ENCODE measurements at places on chromosomes 1 and 21. TPM values are rescaled to one million over a fixed set of nuclear protein-coding genes. Genes with fewer than 3 reads are reported as not detected.

- peak; percentile 14 for DNase-seq
Observed at GRCh38 chr1:226985239-226985838, 45.2 kb downstream of the COQ8A start.

GRCh38 chr1:151828921-151829320 lies 2.7 kb downstream of the RORC start:
- DNase-seq, result no peak

GRCh38 chr1:38686167-38686926 lies 173.2 kb downstream of the RRAGC start:
- no peak for DNase-seq

- DNase-seq, result no peak
Observed at GRCh38 chr1:168300626-168301025, 19.9 kb downstream of the TBX19 start.

DNA sequence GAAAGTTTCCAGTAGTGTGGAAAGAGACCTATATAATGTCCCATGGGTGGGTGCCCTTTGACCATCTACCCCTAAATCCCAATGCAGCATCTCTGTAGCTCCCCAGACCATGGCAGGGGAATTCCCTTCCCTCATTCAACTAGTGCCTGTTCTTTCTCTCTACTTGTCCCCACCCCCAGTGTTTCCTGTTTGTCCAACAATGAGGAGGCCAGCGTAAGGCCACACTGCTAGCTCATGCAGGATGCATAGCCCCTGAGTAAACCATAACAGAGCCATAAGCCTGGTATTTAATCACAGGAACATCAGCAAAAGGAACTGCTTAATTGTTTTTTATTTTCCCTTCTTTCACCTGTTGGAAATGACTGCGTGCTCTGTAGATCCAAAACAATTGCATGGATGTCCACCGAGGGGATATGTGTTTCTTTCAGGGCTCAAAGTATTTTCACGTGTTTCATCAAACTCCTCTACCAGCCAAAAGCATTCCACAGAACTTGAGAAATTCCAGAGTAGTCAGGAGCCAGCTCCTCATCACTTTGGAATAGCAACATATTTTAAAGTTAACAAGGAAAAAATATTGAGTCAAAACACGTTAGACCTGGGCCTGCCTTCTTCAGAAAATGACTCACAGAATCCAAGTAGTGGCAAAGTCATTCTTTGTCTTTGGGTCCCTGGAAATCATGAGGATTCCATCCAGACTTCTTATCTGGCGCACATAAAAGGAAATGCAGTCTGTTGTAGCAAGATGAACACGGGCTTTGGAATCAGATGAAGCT lies 162.5 kb upstream of the SGIP1 start:
- DNase-seq, result peak; percentile 40

C1orf74 gene
- total RNA-seq, result 2.5 TPM

GRCh38 chr1:12121212-12122003 lies 45.4 kb upstream of the TNFRSF1B start:
- peak; percentile 41 for DNase-seq

GRCh38 chr1:176605176-176605575 lies 142.2 kb downstream of the PAPPA2 start:
- DNase-seq, result no peak

- no peak for DNase-seq
Observed at GRCh38 chr21:44518686-44519085, 21.3 kb downstream of the KRTAP10-1 start.

FCRL6 gene
- total RNA-seq, result 0.42 TPM

DNA sequence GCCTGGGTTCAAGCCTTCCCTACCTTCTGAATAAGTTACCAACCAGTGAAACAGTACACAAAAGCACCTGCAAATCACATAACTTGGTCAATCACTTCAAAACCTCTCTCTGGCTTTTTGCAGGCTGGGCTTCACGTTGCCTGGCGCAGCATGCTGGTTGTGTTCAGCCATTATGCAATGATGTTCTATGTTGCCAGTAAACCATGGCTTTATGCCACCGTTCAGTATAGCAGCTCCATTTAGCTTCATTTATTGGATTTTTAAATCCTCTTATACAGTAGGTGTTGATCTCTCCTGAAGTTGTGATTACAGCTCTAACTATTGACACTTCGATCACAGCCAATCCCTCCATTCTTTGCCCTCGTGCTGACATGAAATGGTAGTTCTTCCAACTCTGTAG lies 233.6 kb upstream of the PTBP2 start:
- DNase-seq, result no peak

GRCh38 chr1:23202263-23202749 lies 15.0 kb downstream of the HTR1D start:
- no peak for DNase-seq

- no peak for DNase-seq
Observed at GRCh38 chr1:156973417-156973816, 53.0 kb downstream of the LRRC71 start.

B3GALT5 gene
- total RNA-seq, result not detected

RPTN gene
- not detected for total RNA-seq

DNA sequence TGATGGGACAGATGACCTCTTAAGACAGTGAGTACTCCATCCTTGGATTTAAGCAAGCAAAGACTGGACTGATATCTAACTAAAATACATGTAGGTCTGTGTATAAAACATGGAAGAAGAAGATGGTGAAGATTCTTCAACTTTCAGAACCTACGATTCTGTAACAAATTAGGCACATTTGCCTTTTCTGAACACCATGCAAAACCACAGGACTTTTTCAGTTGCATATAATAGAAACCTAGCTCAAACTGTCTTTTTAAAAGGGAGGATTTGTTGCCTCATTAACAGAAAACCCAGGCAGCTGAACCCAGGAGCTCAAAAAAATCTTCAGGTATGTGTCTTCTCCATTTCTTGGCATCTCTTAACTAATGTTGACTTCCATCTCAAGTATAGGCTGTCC lies 14.7 kb upstream of the TSPAN1 start:
- no peak for DNase-seq

DNA sequence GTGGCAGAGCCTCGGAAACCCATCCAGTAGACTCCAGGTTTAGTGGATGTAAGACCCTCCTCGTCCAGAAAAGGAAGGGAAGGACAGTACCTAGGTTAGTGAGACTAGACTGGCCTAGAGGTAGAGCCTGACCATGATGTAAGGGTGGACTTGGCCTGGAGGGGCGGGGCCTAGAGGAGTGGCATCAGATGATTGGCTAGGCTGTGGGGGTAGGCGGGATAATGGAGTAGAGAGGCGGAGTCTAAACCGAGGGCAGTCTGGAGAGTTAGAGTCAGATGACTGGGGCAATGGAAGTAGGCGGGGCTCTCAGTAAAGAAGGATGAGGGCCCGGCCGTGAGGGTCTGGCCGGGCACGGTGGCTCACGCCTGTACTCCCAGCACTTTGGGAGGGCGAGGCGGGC lies 70.1 kb downstream of the EPHB2 start:
- no peak for DNase-seq
